Activated CD4-positive, alpha-beta T cell treated with anti-CD3 and anti-CD28 coated beads for 24 hours (primary cell): ENCODE measurements at places on chromosomes 2 and 18.
A peak's percentile ranks its signal among the peaks of the same experiment; 100 is the strongest.

DNA sequence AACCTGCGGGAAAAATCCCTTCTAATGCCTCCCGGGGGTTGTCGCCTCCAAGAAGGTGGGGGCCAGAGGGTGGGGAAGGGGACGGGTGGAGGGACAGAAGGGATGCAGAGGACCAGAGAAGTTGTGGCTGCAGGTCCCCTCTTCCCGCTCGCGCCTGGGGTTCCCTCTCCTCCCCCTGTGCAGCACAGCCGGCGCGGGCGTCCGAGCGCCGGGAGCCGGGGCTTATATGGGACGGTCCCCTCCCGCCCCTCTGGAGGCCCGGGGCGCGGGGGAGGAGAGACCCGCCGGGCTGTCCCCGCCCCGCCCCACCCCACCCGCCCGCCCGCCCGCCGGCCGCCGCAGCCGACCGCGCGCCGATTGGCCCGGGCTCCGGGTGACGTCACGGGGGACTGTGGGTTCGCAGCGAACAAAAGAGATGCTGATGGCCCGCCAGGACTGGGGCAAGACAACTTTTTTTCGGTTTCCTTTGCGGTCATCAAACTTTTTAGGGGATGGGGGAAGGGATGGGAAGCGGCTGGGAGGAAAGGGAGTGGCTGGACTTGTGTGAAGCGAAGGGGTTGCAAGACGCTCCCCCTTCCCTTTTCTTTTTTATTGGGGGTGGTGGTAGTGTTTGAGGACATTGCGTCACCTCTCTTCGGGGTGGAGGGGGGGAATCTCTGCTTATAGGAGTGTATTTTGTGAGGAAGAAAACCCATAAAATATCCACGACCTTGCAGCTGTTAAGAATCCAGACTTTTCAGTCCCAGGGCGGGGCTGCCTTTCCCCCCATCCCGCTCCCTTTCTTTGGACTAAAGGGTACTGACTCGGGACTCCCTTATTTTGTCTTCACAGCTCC is at the start of gene FN1:
Gene FN1, minus strand, starts transcription at position 199 of the 835 bp plus-strand sequence. CDS start 266 bp downstream, outside the sequence.
- DNase-seq = peak; percentile 59

- no peak for DNase-seq
Measured at GRCh38 chr2:158518084-158518483, 61.3 kb downstream of the PKP4 start.

GRCh38 chr2:99181624-99182000 is 628 bp downstream of the MRPL30 start:
- DNase-seq = no peak

GRCh38 chr2:74553892-74554819 is at the start of the genes DOK1 and LOXL3:
TSS of gene DOK1 (plus strand) at chr2:74554720. CDS start at chr2:74554755, 35 bp downstream.
TSS of gene LOXL3 (minus strand) at chr2:74553942. CDS start at chr2:74552634, 1,308 bp downstream.
- DNase-seq = peak; percentile 85

DNA sequence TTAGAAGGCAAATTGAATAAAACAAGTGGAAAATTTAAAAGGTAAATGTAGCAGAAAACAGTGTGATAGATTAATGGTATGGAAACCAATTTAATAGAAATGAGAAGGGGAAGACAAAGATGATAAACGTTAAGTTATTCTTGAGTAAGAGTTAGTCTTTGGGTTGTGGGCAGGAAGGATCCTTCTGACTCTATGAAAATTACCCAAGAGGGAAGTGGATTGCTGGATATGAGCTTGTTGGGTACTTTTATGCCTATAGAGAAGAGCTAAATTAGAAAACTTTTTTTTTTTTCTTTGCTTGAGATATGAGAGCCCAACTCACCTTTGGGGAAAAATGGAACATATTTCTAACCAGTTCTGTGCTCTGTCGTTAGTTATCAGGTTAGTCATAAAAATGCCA is 144.0 kb downstream of the LDLRAD4 start:
- DNase-seq = no peak

DNA sequence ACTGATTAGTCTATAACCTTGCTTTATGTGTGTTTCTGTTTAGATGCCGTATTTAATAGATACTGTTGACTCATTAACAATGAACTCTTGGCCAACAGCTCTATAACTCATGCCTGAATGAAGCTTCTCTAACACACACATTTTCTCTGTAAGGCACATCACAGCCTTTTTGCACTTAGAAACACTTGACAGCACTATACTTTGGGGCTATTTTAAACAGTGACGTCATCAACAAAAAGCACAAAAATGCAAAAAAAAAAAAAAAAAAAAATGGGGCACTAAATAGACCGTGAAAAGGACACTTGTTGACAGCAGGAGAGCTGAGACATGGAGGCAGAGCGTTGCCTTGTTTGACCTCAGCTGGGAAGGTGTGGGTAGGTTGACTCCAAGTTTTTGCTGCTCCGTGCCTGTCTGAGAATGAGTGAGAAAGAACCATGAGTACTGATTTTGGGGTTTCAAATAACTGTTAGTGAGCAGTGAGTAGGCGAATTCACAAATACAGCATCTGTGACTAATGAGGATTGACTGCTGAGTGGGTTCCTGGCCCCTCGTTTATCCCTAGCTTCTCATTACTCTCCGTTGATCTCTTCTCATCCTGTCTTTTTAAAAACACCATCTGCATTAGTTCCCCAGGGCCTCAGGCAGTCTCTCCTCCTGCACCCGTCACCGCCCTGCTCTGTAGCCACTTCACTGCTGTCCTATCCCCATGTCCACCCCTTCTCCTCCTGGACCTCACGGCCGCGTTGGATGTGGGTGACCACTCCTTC is 24.4 kb downstream of the SPP2 start:
- DNase-seq = no peak

DNA sequence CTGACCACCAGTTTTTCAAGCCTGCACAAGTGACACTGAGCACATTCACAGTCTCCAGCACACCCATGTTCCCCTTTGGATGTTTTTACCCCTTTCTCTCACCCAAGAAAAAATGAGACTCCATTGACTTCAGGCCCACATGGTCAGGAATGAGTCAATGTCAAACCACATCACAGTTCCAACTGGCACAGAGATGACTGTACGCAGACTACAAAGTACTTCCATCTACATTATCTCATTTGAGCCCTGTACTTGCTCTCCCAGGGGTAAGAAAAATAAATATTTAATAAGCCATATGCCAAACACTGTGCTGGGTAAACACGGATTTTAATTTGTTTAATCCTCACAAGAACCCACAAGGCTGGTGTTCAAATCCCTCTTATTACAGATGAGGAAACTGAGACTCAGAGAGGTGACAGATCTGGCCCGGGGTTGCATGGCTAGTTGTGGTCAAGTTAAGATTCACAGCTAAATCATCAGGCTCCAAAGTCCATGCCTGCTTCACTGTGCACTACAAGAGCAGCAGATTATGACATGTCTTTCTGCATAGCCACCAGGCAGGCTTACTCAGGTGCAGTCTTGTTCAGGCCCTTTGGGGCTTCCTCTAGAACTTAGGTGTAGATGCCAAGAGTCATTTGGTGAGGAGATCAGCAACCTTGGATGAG is 106.1 kb downstream of the TXNL1 start:
- DNase-seq = no peak

DNA sequence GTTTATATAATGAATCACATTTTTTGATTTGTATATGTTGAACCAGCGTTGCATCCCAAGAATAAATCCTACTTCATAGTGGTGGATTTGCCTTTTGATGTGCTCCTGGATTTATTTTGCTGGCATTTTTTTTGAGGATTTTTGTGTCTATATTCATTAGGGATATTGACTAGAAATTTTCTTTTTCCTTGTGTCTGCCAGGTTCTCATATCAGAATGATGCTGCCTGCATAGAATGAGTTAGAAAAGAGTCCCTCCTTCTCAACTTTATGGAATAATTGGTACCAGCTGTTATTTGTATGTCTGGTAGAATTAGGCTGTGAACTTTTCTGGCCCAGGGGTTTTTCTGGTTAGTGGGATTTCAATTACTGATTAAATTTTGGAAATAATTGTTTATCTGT is 457.4 kb upstream of the DSEL start:
- DNase-seq = no peak

- DNase-seq = no peak
Measured at GRCh38 chr2:240994171-240994896, 4.1 kb upstream of the SNED1 start.

DNA sequence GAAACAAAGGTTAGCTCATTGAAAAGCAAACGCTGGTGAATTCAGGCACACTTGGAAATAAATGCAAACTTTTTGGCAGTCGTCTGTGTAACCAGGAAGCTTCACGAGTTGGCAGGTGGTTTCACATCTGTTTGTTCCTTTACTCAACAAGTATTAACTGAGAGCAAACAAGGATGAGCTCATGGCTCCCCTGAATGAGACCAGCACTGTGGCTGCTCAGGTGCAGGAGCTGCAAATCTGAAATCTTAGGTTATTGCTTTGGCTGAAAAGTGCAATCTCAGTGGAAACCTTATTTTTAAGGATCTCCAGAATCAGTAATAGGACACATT is 46.3 kb downstream of the SH3RF3 start:
- DNase-seq = no peak

DNA sequence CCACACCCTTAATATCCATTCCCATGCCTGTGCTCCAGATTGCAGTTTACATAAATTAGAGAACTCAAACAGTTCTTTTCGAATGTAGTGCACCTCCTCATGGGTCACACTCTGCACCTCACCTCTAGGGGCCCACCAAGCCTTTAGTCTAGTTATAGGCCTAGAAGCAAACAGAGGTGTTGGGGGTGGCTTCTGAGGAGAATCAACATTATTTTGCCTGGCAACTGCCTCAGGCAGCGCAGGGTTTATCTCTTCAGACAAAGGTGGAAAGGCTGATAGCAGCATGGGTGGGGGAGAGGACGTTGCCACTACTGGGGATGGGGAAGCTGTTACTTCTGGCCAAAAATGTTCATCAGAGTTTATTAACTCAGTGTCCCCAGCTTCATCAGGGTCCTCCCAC is 5.0 kb upstream of the GYPC start:
- DNase-seq = no peak

DNA sequence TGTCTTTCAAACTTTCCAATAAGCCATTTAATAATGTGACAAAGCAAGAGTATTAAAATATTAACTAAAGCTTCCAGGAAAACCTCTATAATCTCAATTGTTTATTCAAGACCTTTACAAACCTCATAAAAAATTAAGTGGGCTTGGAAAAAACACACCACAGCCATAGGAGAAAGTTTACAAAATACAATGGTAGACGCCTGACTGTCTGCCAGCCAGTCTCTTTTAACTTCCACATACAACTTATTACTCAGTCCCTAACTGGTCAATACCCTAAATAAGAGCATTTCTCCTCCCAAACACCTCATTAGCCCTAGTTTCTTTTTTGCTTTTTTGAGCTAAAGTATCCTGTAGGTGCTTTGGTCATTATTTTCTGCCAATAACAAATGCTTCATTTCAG is 247.4 kb upstream of the CYP26B1 start:
- no peak for DNase-seq

GRCh38 chr2:36469710-36470109 is 114.1 kb downstream of the CRIM1 start:
- no peak for DNase-seq

GRCh38 chr2:218557941-218558340 is 10.2 kb downstream of the USP37 start:
- no peak for DNase-seq

DNA sequence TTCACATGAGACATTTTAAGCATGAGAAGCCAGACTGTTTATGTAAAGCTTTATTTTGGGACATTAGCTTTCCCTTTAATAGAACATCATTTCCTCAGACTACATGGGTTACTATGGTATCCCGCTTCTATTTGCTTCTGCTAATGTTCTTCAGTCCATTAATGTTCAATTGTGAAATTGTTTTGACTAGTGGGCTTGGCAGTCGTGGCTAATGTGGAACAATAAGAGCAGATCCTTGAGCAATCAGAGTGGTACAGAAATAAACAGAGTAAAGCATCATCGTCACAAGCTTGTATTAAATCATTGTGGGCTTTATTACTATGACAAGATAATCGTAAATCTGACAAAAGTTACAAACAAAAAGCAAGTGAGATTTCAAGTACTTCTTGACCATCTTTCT is 60.2 kb downstream of the PDE1A start:
- DNase-seq = no peak

DNA sequence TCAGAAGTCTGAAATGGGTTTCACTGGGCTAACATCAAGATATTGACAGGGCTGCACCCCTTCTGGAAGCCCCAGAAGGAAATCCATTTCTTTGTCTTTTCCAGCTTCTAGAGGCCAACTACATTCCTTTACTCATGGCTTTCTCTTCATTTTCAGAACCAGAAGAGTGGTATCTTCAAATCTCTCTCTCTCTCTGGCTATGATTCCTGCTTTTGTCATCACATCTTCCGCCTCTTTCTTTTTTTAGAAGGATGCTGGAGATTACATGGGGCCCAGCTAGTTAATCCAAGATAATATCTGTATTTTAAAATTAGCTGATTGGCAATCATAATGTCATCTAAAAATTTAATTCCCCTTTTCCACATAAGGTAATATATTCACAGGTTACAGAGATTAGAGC is 23.8 kb downstream of the COL5A2 start:
- DNase-seq = no peak

- DNase-seq = no peak
Measured at GRCh38 chr2:223625652-223626051, 23.5 kb upstream of the SCG2 start.

DNA sequence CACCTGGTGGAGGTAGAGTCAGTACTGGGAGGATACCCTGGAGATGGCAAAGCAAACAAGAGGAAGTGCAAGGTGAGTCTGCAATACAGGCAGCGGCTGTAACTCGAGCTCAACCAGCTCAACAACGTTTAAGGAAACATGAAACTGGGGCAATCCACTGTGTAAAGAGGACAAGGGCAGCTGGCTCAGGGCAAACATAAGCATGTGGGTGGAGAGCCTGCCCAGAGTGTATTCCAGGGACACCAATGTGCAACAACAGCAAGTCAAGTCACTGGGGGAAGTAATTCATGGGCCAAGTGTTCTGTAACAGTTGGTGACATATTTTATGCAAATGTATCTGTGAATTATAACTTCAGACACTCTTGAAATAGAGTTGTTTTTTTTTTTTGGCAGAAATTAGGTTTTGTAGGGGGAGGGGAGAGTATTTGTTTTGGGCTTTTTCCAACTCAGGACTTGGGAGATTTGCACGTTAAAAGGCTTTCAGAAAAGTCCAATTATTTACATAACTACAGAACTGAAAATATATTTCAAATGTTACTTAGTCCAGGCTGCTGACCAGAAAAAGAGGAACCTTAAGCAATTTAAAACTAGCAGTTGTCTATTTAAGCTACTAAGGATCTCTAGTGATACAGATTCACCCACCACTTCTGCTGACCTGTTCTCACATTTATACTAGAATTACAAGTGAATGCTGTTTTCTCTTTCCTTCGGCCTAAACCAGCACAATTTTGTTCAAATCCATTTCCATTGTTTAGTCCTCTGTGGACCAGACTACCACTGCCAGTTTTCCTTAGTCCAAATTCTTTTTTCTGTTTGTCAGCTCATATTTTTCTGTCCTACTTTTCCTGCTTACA is 18.6 kb downstream of the NRXN1 start:
- DNase-seq = no peak

GRCh38 chr2:187842978-187843847 is 289.0 kb upstream of the TFPI start:
- DNase-seq = no peak

GRCh38 chr2:170680172-170680941 is 34.8 kb upstream of the SP5 start:
- DNase-seq = no peak

- DNase-seq = no peak
Measured at GRCh38 chr2:164840458-164840929, 1.1 kb downstream of the COBLL1 start.

GRCh38 chr18:31190919-31191318 is 28.3 kb upstream of the DSC1 start:
- DNase-seq = no peak
